NCI-H2081 treated with DMSO at 0.1 percent for 48 hours (cell line): ENCODE measurements at places on chromosomes 11 and 22.

DNA sequence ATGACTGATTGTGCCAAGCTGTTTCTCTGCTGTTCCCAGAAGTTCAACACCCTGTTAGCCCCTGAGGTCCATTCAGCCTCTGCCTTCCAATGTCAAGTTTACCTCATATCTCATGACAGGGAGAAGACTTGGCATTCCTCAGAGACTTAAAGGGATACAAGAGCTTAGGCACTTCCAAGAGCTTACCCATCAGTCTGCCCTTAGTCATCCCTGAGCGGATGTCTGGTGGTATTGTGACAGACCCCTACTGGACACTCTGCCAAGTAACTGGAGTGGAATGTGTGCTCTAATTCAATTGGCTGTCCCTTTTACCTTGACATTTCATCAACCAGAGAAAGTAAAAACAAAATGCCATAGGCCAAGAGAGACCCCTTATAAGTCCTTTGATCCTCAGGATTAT is 151.5 kb downstream of the AASDHPPT start:
- DNase-seq: no peak

- peak; percentile 90 for DNase-seq
Observed at GRCh38 chr11:115083144-115083806, 404.9 kb downstream of the NXPE2 start.

DNA sequence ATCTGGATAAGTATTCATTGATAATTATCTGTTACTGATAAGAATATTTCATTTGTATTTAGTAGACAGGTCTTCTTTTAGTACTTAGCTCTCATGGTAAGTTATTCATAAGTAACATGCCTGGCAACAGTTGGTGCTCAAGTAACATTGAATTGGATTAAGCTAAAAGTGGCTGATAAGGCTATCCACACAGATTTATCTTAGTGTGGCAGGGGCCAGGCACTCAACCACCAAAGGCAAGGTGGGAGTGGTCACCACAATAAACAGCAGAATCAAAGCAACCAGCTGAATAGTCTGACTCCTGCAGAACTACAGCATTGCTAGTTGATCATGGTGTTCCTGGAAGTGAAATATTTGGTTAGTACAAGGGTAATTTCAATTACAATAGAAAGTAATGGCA is 33.0 kb upstream of the NARS2 start:
- DNase-seq: no peak

DNA sequence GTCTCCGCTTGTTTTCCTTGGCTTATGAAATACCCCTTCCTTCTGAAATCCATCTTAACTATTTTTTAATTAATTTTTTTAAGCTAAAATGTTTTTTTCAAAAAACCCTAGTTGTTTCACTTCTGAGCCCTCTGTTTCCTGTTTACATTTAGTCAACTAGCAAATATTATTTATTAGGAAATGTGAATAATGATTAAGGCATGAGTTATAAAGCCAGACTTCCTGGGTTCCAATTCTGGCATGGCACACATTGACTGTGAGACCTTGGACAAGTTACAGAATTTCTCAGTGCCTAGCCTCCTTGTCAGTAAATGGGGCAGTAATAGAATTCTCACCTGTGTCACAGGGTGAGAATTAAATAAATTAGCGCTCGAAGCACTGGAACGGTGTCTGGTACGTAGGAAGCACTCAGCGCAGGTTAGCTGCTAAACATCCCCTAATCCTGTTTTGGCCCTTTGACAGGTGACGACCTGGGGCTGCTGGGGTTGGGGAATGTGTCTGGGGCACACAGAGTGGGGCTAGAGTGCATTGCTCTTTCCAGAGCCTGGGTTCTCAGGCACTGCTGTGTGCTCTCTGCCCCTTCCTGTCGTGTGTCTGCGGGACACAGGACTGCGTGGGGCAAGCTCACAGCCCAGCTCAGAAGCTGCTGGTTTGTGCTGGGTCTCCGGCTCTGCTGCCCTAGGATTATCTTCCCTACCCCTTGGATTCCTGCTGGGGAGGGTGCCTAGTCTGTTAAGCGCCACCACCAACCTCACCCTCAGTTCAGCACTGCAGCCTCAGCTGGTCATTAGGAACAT is 13.1 kb downstream of the PANX1 start:
- no peak for DNase-seq

DNA sequence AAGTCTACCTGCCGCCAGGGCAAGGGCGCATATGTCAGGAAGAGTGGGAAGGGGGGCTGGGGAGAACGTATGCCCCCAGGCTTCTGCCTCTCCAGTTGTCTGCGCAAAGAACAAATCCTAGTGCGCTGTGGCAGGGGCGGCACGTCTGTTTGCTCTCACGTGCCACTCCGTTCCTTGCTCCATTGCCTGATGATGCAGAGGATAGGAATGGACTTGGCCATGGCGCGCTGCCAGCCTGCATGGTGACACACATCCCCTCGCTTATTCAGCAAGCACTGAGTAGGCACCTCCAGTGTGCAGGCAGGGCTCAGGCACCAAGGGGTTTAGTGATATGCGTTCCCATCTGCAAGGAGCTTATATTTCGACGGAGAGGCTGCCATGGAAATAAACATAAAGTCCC is 45.4 kb upstream of the SLC22A12 start:
- DNase-seq: no peak

- no peak for DNase-seq
Observed at GRCh38 chr11:16402654-16403447, 46.5 kb upstream of the SOX6 start.

DNA sequence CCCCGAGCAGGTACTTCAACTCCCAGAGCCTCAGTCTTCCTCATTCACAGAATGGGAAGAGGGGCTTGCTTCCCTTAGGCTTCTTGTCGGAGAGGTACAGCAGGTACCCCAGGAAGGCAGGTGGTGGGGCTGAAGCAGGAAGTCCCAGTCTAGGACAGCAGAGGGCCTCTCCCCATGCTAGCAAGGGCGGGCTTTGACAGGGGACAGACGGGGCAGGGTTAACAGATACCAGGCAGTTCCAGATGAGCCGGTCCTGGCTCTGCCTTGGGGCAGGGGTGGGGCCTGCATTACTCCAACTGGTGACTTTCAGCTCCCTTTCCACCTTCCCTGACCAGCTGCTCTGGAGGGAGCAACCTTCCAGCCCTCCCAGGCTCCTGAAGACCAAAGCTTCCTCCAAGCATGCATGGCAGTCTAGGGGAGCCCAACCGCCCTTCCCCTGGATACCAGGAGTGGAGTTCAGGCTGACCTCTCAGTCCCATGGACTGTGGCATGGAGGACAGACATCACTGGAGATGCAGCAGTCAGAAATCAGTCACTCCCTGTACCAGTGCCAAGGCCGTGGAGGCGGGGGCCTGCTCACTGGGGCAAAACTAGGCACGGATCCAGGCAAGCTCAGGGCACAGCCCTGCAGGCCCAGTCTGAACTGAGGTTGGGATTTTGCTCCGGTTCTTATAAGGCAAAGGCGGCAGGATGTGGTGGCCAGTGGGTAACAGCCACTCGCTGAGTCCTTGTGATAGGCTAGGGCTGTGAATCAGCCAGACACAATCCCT is 60.5 kb downstream of the NAT10 start:
- no peak for DNase-seq

DNA sequence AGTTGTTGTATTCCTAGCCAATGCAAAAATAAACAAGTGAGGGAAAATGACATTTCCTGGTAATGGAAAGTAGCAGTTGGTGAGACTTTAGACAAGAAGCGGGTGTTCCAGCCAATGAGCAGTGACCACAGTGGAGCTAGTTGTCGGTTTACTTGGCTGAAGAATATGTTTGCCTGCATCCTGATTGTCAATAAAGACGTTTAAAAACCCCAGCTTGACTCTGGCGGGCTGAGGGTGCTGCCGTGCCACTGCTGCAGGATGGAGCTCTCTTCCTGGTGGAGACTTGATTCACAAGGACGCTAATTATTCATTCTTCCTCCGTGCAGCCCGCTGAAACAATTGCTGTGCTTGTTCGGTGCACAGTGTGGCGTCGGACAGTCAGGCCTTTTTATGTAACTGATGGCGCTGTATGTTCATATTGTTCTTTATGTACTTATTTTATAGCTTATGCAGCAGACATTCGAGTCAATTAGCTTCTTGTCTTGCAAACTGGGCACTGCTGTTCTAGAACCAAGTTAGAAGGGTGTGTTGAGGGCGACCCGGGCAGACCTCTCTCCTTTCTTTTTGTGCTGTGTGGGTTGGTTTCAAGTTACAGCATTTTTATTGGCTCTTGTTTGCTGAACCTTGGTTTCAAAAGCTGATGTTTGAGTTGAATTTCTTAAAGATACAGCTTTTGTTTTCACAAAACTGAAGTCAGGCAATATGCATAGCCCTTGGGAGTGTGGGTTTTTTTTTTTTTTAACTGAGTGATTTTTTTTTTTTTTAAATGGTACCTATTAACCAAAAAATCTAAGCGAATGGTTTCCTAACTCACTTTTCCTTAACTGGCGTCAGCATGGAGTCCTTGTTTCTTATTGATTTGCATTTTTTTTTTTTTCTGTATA is 153.9 kb downstream of the TEAD1 start:
- DNase-seq: peak; percentile 82

DNA sequence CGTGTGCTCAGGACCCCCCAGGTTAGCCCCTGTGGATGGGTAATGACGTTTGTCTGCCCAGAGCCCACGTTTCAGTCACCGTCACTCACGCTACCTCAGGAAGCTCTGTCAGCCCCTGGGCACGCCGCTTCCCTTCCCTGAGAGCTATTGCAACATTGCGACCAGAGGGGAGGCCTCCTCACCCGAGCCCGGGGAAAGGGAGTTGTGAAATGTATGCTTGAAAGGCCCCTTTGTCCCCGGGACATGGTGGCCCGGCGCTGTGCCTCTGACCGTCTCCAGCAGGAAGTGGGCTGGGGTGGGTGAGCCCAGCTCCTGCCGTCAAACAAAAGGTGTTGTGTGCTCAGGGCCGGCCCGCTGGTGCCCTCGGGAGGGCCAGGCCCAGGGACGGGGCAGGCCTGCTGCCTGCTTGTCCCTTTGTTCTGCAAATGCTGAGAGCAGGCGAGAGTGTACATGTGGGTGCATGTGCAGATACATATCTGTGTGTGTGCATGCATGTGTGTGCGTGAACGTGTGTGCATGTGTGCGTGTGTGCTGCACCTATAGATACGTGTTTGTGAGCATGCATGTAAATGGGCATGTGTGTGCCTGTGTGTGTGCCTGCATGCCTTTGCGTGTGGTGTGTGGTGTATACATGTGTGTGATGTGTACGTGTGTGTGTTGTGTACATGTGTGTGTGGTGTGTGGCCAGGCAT is 1125.0 kb downstream of the BRD1 start:
- no peak for DNase-seq

DNA sequence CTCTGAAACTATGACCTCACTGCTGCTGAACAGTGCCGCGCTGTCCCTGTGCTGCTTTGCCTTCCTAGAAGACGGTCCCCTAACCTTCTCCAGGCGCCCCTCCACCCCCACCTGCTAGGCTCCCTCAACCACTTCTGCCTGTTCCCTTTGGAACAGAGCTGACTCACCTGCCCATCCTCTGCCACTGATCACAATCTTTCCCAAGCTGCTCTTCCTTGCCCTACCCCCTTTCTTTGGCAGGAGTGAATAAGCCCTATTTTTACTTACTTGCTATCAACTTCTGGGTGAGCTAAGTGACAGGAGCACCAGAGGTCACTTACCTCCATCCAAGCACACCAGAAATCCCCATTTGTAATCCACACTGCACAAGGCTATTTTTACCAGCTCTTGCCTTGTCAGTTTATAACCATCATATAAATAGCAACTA is 116.0 kb upstream of the BID start:
- DNase-seq: no peak

DNA sequence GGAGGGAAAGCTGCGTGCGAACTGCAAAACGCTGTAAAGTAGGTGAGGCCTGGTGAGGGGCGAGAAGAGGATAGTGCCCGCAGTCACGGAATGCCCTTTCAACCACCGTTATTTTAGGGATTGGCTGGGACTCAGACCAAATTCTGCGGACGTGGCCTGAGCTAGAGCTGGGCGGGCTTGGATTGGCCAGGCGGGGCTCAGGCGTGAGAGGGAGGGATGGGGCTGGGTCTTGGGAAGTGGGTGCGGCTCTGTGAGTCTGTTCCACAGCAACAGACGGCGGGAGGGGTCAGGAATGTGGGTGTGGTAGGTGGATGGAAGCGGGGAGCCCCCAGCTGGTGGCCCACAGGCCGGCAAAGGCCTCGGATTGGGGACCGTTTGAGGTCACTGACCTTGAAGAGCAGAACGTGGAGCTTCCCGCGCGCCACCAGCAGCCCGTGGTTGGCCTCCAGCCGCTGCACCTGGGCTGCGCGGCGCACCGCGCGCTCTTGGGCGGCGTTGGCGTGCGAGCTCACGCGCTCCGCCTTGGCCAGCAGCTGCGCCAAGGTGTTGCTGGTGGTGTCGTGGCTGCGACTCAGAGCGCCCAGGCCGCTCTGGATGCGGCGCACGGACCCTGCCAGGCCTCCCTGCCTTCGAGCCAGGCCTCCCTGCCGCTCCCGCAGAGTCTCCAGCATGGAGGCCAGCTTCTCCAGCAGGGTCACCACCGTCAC is 444 bp downstream of the CAVIN3 start:
- no peak for DNase-seq

GRCh38 chr11:118215262-118215661 is 9.5 kb downstream of the JAML start:
- no peak for DNase-seq

DNA sequence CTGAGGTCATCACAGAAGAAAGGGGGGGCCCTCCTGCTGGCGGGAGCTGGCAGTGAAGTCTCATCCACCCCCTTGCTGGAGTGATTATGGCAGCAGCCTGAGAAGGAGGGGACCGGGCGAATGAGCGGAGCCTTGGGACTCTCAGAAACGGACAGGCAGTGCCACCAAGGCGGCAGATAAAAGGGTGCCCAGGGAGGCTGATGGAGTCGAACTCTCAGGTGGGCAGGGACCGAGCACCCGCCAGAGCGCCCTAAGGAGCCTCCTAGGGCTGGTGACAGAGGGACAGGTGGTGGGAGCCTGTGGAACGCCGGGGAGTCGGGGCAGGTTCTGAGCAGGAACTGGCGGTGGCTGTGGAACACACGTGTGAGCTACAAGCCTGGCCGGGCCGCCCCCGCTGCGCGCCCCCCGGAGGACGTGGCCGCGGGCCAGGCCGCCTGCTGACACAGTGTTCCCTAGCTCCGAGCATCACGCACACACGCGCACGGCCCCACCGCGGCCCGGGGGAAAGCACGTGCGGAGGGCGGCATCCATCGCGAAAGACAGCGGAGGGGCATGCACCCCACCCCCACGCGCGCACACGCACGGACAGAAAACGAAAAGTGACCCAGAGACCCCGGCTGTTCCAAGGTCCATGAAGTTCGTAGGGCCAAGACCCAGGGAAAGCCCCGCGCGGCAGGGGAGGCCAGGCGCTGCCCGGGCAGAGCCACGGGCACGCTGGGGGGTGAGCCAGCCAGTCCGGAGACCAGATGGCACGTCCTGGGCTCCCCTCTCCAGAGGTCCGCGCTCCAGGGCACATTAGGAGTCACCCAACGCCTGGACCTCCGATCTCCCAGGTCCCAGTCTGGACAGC is 1.0 kb downstream of the VWCE start:
- peak; percentile 60 for DNase-seq
